ENCODE measurements at places on chromosomes 2 and 18.

DNA sequence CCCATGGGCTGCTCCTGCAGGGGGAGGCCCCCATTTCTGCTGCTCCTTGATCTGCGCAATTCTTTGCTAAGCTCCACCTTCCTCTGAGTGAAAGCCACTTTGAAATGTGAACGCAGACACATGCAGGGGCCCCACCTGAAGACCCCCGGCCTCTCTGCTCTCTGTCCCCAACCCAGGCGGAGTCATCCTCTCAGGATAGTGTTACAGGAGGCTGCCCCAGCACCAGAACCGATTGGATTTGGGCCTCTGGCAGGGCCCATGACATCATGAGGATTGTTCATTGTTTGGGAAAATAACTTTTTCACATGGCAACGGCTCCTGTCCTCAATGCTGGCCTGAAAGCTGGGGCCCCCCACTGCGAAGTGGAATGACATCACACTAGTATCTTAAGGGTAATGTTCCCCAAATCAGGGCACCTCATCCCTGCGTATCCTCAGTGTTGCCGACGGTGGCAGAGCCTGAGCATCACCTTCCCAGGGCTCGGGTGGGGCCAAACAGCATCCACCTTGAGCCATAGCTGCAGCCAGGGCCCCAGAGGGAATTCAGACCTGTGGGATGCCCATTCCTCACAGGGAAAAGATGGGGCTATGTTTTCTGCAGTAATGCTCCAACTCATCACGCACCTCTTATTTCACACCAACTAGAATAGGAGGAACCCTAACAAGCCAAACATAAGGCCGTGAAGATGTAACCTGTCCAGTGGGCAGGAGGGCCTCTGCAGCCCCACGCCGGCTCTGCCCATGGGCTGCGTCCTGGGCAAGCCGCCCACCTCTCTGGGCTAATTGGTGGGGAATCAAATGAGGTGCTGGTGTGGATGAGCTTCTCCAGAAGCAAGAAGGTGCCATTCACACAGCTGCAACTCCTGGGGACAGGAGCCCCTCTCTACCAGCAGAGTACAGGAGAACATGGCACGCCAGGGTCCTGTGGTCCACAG, 2.7 kb upstream of the ERFE start:
- no peak for DNase-seq

DNA sequence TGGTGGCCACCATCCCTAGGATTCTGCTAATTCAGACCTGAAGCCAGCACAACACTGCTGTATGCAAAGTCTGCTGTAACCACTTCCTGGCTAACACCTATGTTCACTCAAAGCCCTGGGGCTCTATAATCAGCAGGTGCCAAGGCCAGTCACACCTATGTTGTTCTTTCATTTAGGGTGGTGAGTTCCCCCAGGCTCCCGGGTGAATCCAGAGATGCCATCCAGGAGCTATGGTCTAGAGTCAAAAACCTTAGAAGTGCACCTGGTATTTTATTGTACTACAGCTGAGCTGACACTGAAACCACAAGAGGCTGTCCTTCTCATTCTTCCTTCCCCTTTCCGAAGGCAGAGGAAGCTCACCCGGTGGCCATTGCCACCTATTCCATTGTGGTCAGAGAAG, 46.2 kb upstream of the CCDC141 start:
- DNase-seq = no peak

DNA sequence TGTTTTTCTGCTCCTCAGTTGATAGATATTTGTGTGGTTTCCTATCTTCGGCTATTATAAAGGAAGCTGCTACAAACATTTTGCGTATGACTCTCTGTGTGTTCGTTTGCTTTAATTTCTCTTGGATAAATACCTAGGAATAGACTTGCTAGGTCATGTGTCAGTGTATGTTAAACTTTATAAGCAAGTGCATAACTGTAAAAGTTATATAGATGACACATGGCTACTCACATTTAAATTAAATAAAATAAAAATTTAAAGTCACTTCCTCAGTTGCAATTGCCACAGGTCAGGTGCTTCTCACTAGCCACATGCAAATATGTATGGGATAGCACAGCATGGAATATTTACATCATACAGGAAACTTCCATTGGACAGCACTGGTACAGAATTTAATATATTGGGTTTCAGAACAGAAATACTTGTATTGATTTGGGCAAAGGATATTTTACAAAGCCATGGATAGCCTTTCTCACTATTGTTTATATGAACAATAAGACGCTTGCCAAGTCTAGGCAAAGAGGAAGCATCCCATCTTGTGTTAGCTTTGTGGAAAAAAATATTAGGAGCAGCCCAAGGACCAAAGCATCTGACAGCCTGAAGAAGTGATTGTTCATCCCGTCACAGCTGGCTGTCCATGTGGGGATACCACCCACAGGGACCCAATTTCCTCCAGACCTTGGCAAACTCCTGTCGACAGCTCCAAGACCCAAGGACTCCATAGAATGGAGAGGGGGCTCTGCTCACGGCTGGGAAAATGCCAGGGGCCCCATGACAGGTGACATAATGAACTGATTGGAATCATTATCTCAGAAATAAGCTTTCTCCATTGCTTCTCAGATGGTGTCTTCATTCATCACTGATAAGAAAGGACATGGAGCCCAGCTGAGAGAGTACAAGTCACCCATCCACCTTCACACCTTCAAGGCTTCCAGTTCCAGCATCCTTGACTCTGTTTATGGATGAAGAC, 196.7 kb downstream of the SH3BP4 start:
- DNase-seq = no peak

DNA sequence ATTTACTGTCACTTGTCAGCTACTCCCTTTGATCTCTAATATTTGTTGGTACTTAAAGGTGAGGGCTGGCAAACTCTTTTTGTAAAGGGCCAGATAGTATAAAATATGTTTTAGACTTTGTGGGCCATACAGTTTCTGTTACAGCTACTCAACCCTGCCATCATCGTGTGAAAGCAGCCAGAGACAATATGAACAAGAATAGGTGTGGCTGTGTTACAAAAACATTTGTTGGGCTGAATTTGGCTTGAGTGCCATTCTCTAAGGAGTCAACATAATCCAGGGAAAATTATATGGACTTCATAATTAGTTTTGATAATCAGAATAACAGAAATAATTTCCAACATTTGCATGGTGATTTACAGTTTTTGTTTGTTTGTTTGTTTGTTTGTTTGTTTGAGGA, 190.6 kb downstream of the LTBP1 start:
- no peak for DNase-seq

GRCh38 chr2:19706332-19706731, 195.5 kb downstream of the TTC32 start:
- DNase-seq = no peak

- no peak for DNase-seq
Measured at GRCh38 chr2:241947876-241948275, 78.3 kb downstream of the RTP5 start.

DNA sequence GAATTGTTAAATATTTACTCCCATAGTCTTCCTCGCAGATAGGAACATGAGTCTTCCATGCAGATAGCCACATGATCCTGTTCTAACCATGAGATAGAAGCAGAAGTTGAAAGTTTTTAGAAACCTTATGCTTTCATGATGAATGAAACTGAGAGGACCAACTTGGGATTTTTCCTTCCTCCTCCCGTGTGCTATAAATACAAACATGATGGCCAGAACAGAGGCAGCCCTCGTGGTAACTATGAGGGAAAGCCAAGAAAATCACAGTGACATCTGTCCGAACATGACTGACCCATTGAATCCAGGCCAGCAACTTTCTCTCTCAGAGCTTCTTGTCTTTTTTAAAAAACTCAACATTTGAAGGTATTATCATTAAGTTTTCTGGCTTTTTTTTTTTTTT, 78.5 kb downstream of the ACAA2 start:
- DNase-seq = no peak

- no peak for DNase-seq
Measured at GRCh38 chr2:100029460-100029859, 112.9 kb downstream of the AFF3 start.

GRCh38 chr18:10152475-10152874, 238.7 kb downstream of the VAPA start:
- DNase-seq = no peak
